ENCODE measurements at places on chromosomes 13 and 19.

GRCh38 chr19:6903446-6903845, 16.1 kb downstream of the ADGRE1 start:
- H3K36me3 ChIP-seq = no peaks in the 10 kb centered on the region
- no peak overlapping the region for H3K27ac ChIP-seq
- DNase-seq = no peak
- no peak overlapping the region for H3K4me3 ChIP-seq

GRCh38 chr13:105220881-105221280, 1314.6 kb downstream of the EFNB2 start:
- no peak for DNase-seq
- H3K4me1 ChIP-seq = no peaks in the 10 kb centered on the region
- no peak overlapping the region for H3K4me3 ChIP-seq

DNA sequence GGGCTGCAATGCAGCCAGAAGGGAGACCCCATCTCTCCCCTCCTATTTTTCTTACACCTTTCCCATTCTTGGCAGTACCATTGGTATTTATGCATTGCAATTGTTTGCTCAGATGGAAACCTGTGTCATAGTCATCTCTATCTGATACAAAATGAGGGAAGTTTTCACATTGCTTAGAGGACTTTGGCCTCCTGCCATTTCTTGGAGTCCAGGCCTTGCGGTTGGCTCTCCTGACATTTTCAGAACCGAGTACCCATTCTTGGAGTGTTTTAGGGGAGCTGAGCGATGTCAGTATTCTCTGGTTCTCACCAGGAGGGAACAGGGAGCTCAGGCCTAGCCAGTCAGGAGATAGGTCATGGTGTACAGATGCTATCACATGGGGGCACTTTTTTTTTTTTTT, 1.5 kb downstream of the SIN3B start:
- peak overlapping the region; percentile 78 for H3K27ac ChIP-seq
- peaks cover 19% of the 10 kb centered on the region for H3K4me1 ChIP-seq
- no peak overlapping the region for H3K4me3 ChIP-seq
- no peaks in the 10 kb centered on the region for H3K27me3 ChIP-seq
- peaks cover 38% of the 10 kb centered on the region for H3K36me3 ChIP-seq

- H3K36me3 ChIP-seq = no peaks in the 10 kb centered on the region
- no peak overlapping the region for H3K4me3 ChIP-seq
- no peak overlapping the region for H3K27ac ChIP-seq
Observed at GRCh38 chr19:38039966-38040365, 133.0 kb downstream of the SIPA1L3 start.

GRCh38 chr19:40594657-40595091, 6.5 kb upstream of the LTBP4 start:
- H3K36me3 ChIP-seq = no peaks in the 10 kb centered on the region
- no peak overlapping the region for H3K4me3 ChIP-seq
- peaks cover 9% of the 10 kb centered on the region for H3K27me3 ChIP-seq
- H3K27ac ChIP-seq = no peak overlapping the region
- H3K4me1 ChIP-seq = peaks cover 20% of the 10 kb centered on the region

DNA sequence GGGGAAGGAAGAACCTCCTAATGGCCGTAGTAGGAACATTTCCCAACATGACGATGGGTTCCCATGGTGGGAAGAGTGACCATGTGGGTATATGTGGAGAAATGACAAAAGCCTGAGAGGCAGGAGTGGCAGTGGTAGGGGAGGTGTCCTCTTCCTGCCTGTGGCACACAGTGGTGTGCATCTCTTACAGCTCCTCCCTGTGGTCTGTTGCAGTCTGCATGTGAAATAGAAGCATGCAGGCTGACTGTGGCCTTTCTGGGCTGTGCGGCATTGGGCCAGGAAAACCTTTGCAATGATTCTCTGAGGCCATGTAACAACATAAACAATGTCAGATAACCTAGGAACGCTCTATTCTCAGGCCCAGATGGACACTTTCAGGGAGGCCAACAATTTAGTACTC, 84.0 kb downstream of the LACC1 start:
- no peak overlapping the region for H3K27ac ChIP-seq
- no peaks in the 10 kb centered on the region for H3K4me1 ChIP-seq
- H3K36me3 ChIP-seq = no peaks in the 10 kb centered on the region
- no peak for DNase-seq
- H3K27me3 ChIP-seq = no peaks in the 10 kb centered on the region

DNA sequence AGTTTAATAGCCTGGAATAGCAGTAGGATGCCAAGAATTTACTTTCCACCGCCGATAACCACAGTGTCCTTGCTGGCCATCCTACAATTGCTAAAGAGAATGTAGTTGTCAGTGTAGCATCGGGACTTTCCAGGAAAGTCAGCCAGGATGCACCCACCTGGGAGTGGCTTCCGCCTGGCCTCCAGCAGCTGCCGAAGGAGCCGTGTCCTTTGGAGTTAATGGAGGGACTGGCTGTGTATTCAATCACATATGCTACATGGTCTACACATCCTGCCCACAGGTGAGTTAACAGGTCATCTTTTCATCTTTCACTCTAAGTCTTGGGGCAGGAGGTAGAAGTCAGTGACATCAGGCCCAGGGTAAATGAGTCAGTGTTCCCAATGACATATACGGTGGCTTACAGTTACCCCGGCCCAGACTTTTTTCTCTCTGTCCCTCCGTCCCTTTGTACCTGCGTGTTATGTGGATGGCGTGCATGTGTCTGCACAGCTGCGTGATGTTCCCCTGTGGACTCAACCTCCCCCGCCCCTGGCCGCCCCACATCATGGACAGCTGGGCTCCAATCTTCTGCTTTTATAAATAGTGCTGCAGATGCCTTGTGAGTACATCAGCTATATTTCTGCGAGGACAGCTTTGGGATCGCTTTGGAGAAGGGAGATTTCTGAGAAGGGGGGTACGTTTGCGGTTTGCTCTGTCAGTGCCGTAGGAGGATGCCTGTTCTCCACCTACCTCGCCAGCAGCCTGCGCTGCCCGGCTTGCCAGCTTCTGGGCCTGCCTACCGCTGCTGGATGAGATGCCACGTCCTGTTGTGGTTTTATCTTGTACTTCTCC, 63.1 kb downstream of the ATP11A start:
- peaks cover 9% of the 10 kb centered on the region for H3K36me3 ChIP-seq
- H3K27ac ChIP-seq = peak overlapping the region; percentile 8
- no peaks in the 10 kb centered on the region for H3K27me3 ChIP-seq
- peak; percentile 86 for DNase-seq
- H3K4me1 ChIP-seq = peaks cover 35% of the 10 kb centered on the region
- 0 out of 2 replicates have a peak overlapping the region, but pooled peaks have one; percentile 4 for H3K4me3 ChIP-seq

DNA sequence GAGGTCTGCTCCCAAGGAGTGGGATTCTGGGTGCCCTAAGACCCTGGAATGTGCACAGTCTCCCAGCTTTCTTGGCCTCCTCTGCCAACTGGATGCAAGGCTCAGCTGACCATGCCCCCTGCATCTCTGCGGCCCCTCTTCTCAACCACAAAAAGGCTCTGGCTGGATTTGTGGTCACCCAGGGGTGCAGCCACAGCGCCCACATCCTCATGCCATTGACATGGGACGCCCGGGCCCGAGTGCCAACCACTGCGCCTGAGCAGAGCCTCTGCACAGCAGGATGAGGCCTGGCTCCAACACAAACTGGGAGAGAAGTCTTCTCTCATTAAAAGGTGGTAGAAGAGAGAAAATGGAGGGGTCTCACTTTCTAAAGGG, 103.5 kb downstream of the FOXO1 start:
- no peak for DNase-seq
- H3K4me1 ChIP-seq = no peaks in the 10 kb centered on the region
- no peaks in the 10 kb centered on the region for H3K27me3 ChIP-seq
- H3K36me3 ChIP-seq = no peaks in the 10 kb centered on the region

- H3K27me3 ChIP-seq = peaks cover 1% of the 10 kb centered on the region
- DNase-seq = no peak
- no peaks in the 10 kb centered on the region for H3K36me3 ChIP-seq
Observed at GRCh38 chr13:34161931-34162543, 344.1 kb downstream of the RFC3 start.

- H3K27ac ChIP-seq = no peak overlapping the region
- no peak overlapping the region for H3K4me3 ChIP-seq
- H3K36me3 ChIP-seq = no peaks in the 10 kb centered on the region
- peaks cover 20% of the 10 kb centered on the region for H3K27me3 ChIP-seq
- peaks cover 10% of the 10 kb centered on the region for H3K4me1 ChIP-seq
Observed at GRCh38 chr19:47729468-47729798, 15.9 kb upstream of the NOP53 start.

- no peaks in the 10 kb centered on the region for H3K27me3 ChIP-seq
- peaks cover 84% of the 10 kb centered on the region for H3K36me3 ChIP-seq
- no peak overlapping the region for H3K27ac ChIP-seq
- DNase-seq = no peak
- no peak overlapping the region for H3K4me3 ChIP-seq
Observed at GRCh38 chr13:32746474-32746873, 160.2 kb downstream of the PDS5B start.

DNA sequence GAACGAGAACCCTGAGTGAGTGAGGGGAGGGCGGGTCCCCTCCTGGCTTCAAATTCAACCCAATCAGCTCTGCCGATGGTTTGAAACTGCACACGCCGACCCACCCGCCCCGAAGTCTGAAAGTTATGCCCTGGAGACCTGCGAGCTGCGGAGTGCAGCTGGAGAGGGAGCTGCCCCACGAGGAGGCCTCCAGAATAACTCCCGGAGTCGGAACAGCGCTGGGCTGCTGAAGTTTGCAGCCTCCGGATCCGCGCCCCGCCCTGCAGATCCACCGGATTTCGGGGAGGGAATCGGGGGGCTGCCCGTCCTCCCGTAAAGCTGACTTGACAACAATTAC, 7.0 kb downstream of the POU4F1 start:
- no peak overlapping the region for H3K27ac ChIP-seq
- no peak overlapping the region for H3K4me3 ChIP-seq
- no peak for DNase-seq
- H3K27me3 ChIP-seq = peaks cover 29% of the 10 kb centered on the region
- no peaks in the 10 kb centered on the region for H3K4me1 ChIP-seq

DNA sequence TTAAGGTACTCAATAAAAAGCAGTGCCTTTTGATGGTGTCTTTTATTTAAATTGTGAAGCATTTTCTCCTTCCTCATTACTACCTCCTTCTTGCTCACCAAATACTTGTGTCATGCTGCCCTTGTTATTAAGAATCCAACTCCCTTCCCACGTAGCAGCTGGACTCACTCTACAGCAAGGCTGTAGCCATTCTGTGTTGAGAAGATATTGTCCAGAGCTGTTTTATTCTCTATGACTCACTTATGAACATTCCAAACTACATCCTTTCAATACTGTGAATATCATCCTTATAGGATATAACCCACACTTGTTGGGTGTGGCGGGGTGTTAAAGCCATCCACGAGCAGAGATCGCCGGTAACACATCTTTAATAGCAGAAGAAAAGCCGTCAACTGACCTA, 1671.5 kb upstream of the SLC10A2 start:
- DNase-seq = no peak
- H3K36me3 ChIP-seq = no peaks in the 10 kb centered on the region
- H3K4me3 ChIP-seq = no peak overlapping the region
- no peaks in the 10 kb centered on the region for H3K4me1 ChIP-seq

GRCh38 chr13:62598708-62599107, 1183.1 kb upstream of the PCDH20 start:
- no peak for DNase-seq
- H3K4me1 ChIP-seq = no peaks in the 10 kb centered on the region
- H3K27ac ChIP-seq = no peak overlapping the region
- H3K4me3 ChIP-seq = no peak overlapping the region
- no peaks in the 10 kb centered on the region for H3K36me3 ChIP-seq

- peaks cover 81% of the 10 kb centered on the region for H3K36me3 ChIP-seq
Observed at GRCh38 chr19:5099701-5100221, 130.8 kb downstream of the KDM4B start.

- H3K27ac ChIP-seq = no peak overlapping the region
- no peak overlapping the region for H3K4me3 ChIP-seq
- H3K36me3 ChIP-seq = no peaks in the 10 kb centered on the region
- no peak for DNase-seq
- no peaks in the 10 kb centered on the region for H3K27me3 ChIP-seq
Observed at GRCh38 chr19:16899566-16900075, 10.8 kb downstream of the F2RL3 start.

- no peaks in the 10 kb centered on the region for H3K27me3 ChIP-seq
- no peaks in the 10 kb centered on the region for H3K4me1 ChIP-seq
- DNase-seq = no peak
- H3K27ac ChIP-seq = no peak overlapping the region
- H3K4me3 ChIP-seq = no peak overlapping the region
Observed at GRCh38 chr13:59458908-59459579, 704.7 kb downstream of the DIAPH3 start.

- no peaks in the 10 kb centered on the region for H3K36me3 ChIP-seq
- no peak overlapping the region for H3K4me3 ChIP-seq
- H3K27me3 ChIP-seq = no peaks in the 10 kb centered on the region
- DNase-seq = no peak
Observed at GRCh38 chr13:53005626-53006025, 23.0 kb upstream of the OLFM4 start.

- H3K4me1 ChIP-seq = peaks cover 37% of the 10 kb centered on the region
- H3K27ac ChIP-seq = no peak overlapping the region
- peaks cover 29% of the 10 kb centered on the region for H3K36me3 ChIP-seq
- no peak overlapping the region for H3K4me3 ChIP-seq
- DNase-seq = no peak
Observed at GRCh38 chr19:18155095-18156087, 2.4 kb downstream of the PIK3R2 start.

DNA sequence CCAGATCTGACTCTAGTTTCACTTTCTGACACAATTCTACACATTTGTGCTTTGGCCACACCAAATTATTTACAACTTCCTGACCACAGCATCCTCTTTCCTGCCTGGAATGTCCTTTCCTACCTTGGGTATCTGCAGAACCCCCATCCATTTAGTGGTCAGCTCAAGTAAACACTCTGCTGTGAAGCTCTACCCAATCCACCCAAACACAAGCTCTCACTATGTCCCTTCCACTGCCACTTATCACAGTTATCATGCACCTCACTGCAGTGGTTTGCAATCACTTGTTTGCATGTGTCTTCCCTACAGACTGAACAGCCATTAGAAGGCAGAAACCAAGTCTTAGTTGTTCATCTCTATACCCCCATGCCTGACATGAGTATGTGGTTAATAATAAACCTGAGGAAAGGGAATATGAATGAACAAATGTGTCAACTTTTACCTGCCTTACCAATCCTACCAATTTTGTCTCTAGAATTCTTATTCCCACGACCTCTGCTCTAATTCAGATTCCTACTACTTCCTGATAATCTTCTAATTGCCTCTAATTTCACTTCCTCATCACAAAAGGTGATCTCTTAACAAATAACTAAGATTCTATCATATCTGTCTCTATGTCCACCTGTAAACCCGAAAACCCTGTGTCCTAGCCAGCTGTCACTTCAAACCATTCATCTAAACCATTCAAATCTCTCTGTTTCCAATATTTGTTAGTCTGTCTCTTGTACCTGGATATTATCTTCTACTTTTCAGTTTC, 25.1 kb downstream of the LNX2 start:
- H3K4me3 ChIP-seq = no peak overlapping the region
- no peak for DNase-seq
- H3K36me3 ChIP-seq = no peaks in the 10 kb centered on the region
- no peak overlapping the region for H3K27ac ChIP-seq
- H3K4me1 ChIP-seq = peaks cover 17% of the 10 kb centered on the region
